ENCODE measurements at places on chromosomes 12 and 14.

GRCh38 chr14:71485833-71486232 lies 446.4 kb upstream of the RGS6 start:
- DNase-seq: no peak

GRCh38 chr14:95445676-95446075 lies 70.8 kb downstream of the SYNE3 start:
- no peak for DNase-seq

GRCh38 chr12:51832354-51833107 lies 16.0 kb downstream of the FIGNL2 start:
- no peak for DNase-seq

- DNase-seq: no peak
Observed at GRCh38 chr14:68168460-68169109, 349.0 kb downstream of the RAD51B start.

GRCh38 chr12:65536876-65537681 lies 258.6 kb downstream of the MSRB3 start:
- no peak for DNase-seq

Measured in mesothelial cell of epicardium (in vitro differentiated cells).